ENCODE measurements at places on chromosomes 2 and 18.

GRCh38 chr2:189506514-189506976, 65.3 kb downstream of the WDR75 start:
- DNase-seq, result no peak

DNA sequence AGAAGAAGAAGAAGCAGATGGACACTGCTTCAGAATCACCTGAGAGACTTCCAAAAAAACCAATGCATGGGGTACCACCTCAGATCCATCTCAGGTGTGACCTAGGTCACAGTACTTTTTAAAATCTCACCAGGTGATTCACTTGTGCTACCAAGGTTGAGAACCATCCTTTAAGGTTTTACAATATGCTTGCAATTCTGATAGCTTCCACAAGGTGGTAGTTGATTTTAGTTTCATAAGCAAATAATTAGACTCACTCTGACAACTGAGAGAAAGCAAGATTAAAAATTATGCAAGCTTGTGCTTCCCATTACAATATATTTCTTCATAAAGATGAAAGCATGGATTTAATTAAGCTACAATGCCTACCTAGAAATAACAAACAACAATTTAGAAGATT, 355.1 kb downstream of the EN1 start:
- no peak for DNase-seq

GRCh38 chr18:53819671-53820070, 404.8 kb downstream of the MBD2 start:
- no peak for DNase-seq

- DNase-seq, result no peak
Observed at GRCh38 chr2:238427435-238428162, 872 bp downstream of the ASB1 start.

GRCh38 chr2:39221459-39221858, 22.3 kb downstream of the CDKL4 start:
- no peak for DNase-seq

DNA sequence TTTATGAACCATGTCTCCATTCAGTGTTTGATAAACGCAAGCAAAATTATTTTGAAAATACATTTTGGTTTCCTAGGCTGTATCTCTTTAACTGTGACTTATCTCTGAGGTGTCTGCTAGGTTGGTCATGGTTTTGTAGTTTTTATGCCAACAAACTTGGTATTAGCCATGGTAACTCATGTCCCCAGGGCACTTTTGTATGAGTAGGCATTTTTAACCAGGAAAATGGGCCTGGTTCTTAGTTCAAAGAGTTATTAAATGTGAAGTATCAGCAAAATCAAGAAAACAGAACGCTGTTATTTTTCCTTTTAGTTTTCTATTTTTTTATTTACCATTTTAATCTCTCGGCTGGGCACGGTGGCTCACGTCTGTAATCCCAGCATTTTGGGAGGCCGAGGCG, 179.3 kb upstream of the LHCGR start:
- DNase-seq, result no peak

DNA sequence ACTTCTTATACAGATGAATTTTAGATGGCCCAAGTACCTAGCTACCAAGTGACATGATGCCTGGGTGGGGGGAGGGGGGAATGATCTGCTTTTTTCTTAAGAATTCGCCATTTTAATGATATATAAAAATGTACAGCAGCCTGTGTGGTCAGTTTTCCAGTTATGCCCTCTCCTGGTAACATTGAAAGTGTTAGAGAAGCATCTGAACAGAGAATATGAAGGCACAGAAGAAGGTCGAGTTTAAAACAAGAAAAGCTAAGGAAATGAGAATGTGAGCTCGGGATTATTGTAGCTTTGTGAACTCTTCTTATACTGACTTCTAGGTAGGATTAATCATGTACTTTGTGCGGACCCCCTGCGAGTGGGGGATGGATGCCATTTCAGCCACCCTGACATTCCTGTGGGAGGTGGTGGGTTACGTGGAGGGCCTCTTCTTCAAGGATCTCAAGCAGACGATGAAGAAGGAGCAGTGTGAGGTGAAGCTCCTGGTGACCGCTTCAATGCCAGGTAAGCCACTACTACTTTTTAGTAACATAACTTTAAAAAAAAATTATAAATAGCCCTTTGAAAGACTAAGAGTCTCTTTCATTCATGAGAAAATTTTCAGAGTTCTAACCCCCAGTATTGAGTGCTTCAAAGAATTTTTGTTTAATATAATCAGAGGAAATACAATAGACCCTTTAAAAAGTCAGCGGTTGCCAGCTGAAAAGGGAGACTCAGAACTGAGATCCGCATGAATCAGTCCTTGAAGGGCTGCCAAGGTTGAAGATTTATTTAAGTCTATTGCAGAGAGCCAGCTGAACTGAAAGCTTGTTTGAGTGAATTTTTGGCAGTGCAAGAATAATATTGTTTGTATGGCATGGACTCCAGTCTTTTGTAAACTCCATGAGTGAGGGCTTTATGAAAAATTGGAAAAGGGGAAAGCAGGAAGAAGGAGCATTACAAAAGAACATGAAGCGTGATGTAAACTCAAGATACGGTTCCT, 68.6 kb upstream of the RPE start:
- DNase-seq, result no peak

- DNase-seq, result no peak
Observed at GRCh38 chr2:98704499-98705332, 26.2 kb downstream of the MGAT4A start.

DNA sequence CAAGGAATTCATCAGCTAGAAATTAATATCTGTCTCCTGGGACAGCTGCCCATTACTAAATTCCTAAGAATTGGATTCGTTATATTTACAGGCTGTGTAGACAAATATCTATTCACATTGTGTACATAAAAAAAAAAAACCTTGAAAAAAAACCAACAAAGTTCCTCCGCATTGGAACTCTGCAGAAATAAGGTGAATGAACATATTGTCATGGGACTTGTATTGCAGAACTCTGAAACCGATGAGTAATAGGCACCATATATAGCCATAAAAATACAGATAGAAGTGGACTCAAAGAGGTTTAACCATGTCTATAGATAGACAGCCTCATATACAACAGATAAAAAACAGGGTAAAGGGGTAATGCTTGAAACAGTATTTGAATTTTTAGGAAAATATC, 909.9 kb upstream of the CHAC2 start:
- DNase-seq, result no peak

DNA sequence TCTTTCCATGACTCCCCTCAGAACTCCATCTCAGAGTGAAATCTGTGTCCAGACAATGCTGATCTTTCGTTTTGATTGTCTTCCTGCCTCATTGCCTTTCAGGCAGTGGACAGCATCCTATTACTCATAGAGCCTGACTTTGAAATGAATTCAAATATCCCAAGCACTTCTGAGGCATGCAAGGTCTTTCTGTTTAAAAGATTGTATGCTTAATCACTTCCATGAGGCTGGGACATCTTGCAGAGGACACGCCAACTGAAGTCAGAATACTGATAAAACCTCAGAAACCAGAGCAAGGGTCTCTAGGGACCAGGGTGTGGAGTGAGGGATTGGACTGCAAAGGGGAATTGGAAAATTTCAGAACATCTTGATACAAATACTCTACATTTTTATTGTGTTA, 836.5 kb upstream of the ID2 start:
- DNase-seq, result no peak

GRCh38 chr18:57433934-57434535, 1.1 kb upstream of the ONECUT2 start:
- DNase-seq, result no peak

DNA sequence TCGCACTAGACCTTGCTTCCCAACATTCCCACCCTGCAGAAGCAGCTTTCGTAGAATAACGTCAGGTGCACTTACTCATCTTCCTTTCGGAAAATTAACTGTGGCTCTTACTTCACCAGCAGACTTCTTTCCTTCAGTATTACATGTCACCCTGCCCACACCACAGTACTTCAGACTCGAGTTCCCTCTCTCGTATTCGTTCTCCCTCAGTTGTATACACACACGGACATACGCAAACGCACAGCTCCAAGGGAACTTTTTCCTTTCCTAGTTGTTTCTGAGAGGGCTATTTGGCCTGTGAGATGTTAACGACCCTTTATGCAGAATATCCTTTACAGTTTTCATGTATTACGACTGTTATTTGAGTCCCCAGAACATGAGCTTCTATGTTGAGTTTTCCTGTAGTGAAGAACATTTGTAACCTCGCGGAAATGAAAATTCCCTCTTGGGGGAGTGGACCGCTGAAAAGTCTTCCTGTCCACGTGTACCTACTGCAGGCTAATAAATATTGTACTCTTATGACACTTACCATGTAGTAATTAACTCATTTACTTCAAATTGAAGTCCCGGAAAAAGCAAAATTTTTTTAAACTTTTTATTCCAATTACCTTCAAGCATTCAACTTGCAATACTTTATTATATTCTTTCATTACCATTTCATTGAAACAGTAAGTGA, 908 bp downstream of the ERLEC1 start:
- DNase-seq, result no peak

- no peak for DNase-seq
Observed at GRCh38 chr18:24922491-24922890, 429.5 kb downstream of the ZNF521 start.

Measured in activated T-cell treated with anti-CD3 and anti-CD28 coated beads, Interleukin-2, amount 50 U/mL, for 4 hours (primary cell).